Progenitor cell of endocrine pancreas (in vitro differentiated cells): ENCODE measurements at places on chromosomes 11 and 22.
A peak's percentile ranks its signal among the peaks of the same experiment; 100 is the strongest.

GRCh38 chr11:57403802-57404147, 13.3 kb upstream of the PRG2 start:
- no peak for DNase-seq

- DNase-seq: no peak
Measured at GRCh38 chr11:129386795-129387397, 11.2 kb downstream of the BARX2 start.

DNA sequence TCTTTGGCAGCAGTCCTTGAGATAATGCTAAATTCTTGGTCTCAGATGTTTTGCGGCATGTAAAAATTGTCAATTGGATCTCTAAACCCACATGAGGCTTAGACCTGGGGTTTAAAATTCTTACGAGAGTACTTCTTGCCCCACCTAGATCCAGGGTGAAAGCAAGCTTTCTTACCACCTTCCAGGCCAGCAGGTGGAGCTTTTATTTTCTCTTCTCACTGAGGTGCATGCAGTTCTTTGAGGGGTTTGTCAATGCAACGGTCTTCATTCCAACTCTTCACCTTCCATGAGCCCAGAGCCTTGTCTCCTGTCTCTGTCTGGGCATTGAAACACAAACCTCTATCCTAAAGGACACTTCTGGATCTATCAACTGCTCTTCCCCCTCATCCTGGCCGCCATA, 154.1 kb downstream of the MYO18B start:
- no peak for DNase-seq

GRCh38 chr11:112977755-112978154, 16.5 kb downstream of the NCAM1 start:
- no peak for DNase-seq

- DNase-seq: no peak
Measured at GRCh38 chr22:41668971-41669911, 19.4 kb downstream of the SNU13 start.

DNA sequence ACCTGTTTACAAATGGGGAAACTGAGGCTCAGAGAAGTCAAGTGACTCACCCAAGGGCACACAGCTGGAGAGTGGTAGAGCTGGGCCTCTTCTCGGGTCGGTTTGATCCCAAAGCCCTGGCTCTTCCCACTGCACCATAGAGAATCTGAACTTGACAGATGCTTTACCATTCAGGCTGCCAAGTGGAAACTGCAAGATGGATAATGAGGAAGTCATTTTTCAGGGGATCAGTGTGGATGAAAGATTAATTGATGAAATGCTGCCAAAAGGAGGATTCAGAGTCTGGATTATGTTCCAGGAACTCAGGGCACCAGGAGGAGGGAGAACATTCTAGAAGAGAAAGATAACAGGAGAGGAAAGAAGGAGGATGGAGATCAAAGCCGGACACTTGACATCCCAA, 185.9 kb upstream of the ZBED5 start:
- no peak for DNase-seq

DNA sequence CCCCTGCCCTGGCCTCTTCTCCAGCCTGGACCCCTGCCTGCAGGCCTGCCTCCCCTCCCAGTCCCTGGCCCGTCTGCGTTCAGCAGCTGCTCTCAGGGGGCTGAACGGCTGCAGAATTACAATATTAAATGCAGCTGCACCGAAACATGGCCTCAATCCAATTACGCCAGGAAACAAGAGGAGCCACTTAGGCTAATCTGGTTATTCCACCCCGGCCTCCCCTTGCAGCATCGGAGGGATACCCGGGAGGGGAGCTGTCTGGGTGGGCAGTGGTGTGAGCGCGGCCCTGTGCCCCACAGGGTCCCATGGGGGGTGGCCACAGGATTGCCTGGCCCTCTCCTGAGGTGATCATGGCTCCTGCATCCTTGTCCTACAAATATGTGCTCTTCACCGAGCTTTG, 42.6 kb downstream of the FLRT1 start:
- no peak for DNase-seq

DNA sequence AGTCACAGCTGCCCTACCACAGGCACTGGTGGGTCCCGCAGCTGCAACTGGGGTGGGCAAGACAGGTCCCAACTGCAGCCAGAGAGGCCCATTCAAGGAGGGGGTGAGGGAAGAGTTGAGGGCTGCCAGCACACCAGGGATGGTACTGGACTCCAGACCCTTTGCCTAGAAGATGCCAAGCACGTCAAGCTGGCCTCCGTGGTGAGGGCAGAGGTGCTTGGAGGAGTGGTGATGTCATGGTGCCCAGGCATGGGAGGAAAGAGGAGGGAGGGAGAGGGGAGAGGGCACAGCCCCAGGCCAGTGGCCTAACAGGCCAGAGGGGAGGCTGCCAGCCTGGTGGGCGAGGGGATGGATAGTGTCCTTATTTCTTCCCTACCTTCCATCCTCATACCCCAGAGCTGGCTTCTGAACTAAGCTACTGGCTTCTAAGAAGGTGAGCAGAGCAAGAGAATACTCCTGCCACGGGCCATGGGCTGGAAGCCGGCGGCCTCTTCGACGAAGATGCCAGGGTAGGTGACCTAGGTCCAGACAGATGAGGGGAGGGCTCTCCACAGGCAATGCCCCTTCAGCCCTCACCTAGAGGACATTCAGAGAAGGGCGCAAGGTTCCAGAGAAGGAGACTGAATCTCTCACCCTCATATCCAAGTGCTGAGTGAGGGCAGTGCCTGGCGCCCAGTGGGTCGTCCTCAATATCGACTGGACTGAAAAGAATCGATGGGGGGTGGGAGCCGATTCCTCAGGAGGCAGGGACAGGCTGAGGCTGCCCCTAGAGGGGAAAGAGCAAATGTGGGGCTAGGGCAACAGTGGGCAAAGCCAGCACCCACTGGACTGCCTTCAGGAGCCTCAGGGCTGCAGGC, 1.8 kb downstream of the SYT7 start:
- no peak for DNase-seq

GRCh38 chr22:33350491-33350890, 292.3 kb upstream of the SYN3 start:
- no peak for DNase-seq

DNA sequence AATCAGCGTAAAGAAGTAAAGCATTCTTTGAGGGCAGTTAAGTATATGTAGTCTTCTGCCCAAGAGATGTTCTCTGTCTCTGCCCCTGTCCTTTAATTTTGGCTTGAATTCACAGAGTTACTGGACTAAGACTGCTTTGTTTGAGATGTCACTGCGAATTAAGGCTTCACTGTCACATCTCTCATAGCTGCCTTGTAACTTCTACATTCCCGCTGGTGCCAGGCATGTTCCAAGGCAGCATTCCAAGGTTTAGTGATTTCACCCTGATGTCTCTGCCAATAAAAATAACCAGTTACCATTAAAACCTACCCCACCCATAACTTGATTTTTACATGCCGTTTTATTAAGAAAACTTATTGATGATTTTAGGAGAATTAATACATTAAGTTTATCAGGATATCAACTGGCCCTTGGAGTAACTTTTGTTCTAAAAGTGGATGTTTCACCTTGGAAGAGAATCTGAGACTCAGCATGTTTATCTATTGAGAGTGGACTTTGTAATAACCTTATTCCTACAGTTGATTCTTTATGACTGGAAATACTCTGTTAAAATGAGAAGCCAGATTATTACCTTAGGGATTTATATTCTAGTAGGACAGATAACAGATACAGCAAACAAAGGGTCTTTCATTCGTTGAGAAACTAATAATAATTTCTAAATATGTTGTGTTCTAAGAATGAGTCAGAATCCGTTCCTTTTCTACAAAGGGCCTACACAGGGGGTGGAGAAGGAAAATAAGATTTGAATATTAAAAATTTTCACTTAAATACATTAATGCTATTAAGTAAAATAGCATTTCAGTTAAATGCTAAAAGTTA, 110.2 kb downstream of the UVRAG start:
- no peak for DNase-seq

- DNase-seq: no peak
Measured at GRCh38 chr11:88164806-88165585, 10.2 kb downstream of the RAB38 start.

DNA sequence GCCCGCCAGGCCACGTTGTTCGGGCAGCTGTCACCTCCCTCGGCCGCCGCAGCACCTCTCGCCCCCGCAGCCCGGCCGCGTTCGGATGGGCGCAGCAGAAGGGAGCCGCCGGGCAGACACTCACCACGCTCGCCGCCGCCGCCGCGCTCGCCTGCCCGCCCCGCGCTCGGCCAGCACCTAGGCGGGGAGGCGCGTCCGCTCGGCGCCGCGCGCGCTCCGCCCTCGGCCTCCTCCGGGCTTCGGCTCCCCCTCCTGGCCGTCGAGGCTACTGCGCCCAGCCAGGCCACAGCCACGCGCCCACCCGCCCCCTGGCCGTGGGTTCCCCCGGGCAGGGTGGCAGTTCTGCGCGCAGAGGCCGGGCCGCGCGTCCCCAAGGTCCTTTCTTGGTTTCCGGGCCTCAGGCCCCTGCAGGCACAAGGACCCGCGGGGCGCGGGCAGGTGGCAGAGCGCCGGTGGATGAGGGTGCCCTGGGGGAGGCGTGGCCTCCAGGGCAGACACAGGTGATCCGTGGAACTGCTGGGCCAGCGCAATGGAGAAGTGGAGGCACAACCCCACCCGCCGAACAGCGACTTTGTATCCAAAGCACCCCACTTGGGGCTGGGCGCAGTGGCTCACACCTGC, at the start of gene SLC25A22:
SLC25A22 (minus strand) TSS at position 189 of the 621 bp plus-strand sequence. CDS start 3,275 bp downstream, outside the sequence.
- DNase-seq: peak; percentile 86

GRCh38 chr11:78372114-78372768, 45.4 kb downstream of the GAB2 start:
- no peak for DNase-seq

DNA sequence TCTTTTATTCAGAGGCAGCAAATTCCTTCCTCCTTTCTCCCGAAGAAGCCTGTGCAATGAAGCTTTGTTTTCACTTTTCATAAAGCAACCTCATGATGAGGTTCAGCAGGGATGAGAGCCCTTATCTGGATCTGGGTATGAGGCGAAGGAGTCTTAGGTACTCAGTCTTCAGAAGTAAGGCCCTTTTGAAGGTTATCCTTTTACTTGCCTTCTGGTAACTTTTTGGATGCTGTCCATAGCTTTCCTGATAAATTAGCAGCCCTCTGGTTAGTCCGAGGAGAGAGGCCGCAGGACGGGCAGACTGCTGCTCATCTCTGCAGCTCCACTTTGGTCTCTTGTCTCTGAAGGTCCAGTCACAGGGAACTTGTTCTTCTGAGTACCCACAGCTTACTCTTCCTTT, 1.1 kb downstream of the TRIM22 start:
- no peak for DNase-seq

DNA sequence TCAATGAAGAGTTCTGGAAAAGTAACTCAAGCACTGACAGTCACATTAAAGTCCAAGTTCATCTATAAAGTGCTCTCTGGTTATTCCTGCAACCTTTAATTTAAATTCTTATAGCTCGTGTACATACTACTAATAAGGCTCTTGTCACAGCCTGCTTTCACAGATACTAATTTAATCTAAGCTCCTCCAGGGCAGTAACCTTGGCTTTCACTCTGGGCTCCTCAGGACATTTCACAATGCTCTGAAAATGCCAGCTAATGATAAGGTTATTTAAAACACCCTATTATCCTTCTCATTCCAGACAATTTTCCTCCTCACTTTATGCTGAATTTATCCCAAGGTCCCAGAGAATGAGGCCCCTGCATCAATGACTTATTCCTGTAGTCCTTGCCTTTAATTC, 242.7 kb upstream of the CCDC90B start:
- DNase-seq: no peak

- no peak for DNase-seq
Measured at GRCh38 chr11:665062-665703, 28.1 kb downstream of the DRD4 start.

DNA sequence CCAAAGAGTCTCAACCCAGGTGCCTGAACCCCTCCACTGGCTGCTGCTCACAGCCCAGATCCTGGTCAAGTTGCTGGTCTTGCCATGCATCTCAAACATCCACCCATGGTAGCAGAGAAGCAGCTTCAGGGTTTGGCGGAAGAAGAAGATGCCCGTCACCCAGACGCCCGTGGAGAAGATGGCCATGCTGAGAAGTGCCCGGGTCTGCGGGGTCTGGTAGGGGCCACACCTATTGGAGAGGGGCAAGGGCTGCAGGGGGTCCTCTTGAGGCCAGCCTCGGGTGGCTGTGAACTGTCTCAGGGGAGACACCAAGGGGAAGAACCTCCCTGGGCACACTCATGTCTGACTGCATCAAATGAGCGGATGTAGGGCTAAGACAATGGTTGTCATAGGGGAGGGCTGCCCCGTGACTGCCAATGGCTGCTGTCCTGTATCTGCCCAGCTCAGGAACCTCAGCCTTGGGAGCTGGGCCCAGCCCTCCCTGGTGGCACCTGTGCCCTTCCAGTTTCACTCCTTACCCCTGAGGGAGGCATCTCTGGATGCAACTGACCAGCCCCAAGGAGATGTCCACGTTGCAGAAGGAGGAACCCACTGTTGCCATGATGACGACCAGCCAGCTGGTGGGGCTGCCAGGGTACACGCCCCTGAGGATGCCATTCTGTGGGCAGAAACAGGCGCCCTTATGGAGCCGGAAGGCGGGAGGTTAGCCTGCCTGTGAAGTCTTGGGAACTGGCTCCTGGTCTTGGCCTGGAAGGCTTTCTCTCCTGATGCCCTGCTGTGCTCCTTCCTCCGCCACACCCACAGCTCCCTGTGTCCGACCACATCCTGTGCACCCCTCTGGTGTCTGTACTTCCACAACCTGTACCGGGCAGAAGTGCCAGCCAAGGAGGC, 1.2 kb downstream of the CPT1B start:
- no peak for DNase-seq

DNA sequence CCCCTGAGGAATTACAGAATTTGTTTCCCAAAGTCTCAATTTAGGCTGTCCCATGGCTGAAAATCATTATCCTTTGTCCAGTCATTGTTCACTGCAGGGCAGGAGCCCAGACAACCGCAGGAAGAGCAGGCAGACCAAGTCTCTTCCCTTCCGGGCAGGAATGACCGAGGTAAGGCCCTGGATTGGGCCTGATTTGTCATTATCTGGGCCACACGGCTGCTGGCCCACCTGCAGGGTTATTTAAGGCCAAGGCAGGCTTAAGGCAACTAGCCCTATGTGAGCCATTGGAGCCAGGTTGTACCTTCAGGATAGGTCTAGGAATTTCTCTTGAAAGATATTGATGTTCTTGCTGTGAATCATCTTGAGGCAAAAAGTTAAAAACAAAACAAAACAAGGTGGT, 9.7 kb upstream of the IL10RA start:
- no peak for DNase-seq

DNA sequence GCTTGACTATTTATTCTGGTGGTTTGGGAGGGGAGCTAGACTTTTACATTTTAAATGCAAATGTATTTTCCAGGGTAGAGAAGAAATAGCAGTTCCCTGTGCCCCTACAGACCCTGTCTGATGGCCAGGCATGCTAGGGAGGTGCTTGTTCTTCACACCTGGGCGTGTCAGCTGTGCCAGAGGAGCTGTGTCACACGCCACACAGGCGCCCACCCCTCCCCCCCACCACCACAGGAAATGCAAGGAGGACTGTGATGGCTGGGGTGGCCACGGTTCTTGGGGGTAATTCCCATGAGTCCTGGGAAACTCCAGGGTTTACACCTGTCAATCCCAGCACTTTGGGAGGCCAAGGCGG, 82.2 kb downstream of the FLI1 start:
- no peak for DNase-seq
